ENCODE measurements at places on chromosomes 1 and 21. TPM values are rescaled to one million over a fixed set of nuclear protein-coding genes. Genes with fewer than 3 reads are reported as not detected.

The PBX1 gene
- 39.5 TPM for total RNA-seq

The NEGR1 gene
- total RNA-seq: 5.6 TPM

The HSD3B2 gene
- total RNA-seq: not detected

The PLA2G5 gene
- total RNA-seq: 6.5 TPM
